ENCODE measurements at places on chromosomes 7 and 10.

- DNase-seq: no peak
Measured at GRCh38 chr7:133429371-133429770, 176.5 kb downstream of the EXOC4 start.

GRCh38 chr10:43401627-43402026 is 7.4 kb downstream of the HNRNPF start:
- DNase-seq: no peak

GRCh38 chr7:139562961-139563565 is 39.6 kb downstream of the CLEC2L start:
- no peak for DNase-seq

DNA sequence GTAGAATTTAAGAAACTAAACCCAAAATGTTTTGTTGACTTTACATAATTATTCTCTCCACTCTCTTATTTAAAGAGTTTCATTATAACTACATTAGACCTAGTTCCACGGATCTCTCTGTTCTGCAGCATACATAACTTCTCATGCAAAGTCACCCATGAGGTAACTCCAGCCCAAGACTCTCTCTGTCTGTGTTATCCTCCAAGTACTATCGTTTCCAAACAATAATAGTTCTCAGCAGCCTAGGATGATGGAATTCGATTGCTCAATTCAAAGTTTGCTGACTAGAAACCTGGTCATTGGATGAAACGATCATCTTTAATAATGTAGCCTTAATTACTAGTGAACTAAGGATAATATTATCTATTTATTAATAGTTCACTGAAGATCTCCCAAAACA is 203.1 kb upstream of the PTN start:
- no peak for DNase-seq

GRCh38 chr7:4849390-4849789 is 12.4 kb downstream of the PAPOLB start:
- DNase-seq: peak; percentile 43

- DNase-seq: no peak
Measured at GRCh38 chr7:134565643-134566136, 16.8 kb downstream of the AKR1B15 start.

DNA sequence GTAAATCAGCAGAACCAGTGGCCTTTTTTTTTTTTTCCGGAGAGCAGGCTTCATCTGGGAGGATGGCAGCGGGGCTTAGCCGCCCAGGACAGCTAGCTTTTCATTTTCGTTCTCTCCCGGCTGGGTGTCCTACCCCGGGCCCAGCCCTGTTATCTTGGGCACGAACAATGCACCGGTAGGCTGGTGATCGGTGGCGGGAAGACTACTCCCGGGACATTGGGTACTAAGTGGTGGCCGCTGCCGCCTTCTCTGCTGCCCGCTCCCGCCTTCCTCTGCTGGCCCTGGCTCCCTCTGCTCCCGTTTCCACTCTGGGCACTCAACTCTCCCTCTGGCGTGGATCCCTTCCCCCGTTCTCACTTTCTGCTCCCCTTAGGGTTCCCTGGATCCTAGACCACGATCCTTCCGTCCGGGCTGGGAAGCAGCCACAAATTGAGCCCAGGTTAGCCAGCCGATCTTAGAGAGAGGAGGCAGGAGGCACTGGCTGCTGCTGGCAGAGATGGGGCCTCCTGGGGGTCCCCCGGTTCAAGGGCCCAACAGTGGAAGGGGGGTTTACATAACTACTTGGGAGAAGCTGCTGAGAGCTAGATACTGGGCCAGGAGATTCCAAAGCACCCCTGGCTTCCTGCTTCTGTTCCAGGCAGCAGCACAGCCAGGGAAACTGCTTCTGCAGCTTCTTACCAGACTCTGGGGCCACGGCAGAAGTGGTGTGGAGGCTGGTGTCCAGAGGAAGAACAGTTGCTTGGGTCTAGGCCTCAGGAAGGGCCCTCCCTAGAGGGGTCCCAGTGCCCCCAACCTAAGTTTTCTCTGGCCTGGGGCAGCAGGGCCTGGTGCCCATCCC is 1.8 kb downstream of the TLX1 start:
- no peak for DNase-seq

GRCh38 chr7:74302745-74303221 is 13.6 kb downstream of the CLIP2 start:
- DNase-seq: no peak

DNA sequence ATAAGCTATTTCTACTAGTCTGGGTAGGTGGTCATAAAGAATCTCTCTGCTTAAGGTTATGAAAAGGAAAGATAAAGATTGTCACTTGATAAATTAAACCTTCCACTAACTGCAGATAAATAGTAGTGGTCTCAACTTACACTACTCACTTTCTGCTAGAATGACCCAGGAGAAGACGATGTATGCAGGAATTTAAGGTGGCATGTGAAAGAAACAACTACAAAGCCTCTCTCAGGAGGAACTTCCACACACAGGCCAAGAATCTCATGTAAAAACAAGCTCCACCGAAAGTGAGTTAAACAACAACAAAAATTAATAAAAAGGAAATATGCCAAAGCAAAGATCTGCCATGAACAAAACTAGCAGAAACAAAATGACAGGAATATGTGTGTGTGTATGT is 165.4 kb downstream of the CDC14C start:
- no peak for DNase-seq

GRCh38 chr7:3154881-3155494 is 111.3 kb upstream of the CARD11 start:
- no peak for DNase-seq

DNA sequence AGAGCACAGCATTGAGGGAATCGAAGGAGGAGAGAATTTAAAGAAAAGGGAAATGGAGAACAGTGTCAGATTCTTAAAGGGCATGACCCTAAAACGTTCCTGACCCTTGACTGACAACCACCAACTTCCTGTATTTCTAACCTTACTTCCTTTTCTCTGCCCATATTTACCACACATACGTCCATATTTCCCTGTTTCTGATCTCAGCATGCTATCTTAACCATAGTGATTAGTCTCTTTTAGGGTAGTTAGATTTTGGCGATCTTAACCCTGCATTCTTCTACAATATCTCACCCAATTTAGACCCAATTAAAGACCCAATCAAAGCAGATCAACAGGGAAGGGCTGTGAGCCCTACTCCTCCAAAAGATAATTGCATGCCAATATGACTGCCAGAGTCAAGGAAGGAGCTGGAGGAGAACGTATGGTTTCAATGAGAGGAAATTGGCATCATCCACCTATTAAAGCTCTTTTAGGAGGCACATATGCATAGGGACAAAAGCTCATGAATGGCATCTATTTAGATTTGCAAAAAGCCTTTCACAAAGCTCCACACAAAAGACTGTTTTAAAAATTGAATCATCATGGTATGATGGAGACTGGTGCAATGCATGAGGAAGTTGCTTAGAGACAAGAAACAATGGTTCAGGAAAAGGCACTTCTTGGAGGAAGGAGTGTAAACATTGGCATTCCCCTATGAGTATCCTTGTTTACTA is 49.0 kb upstream of the ARHGAP12 start:
- DNase-seq: no peak

- DNase-seq: no peak
Measured at GRCh38 chr10:62503872-62504271, 129.7 kb downstream of the ZNF365 start.

DNA sequence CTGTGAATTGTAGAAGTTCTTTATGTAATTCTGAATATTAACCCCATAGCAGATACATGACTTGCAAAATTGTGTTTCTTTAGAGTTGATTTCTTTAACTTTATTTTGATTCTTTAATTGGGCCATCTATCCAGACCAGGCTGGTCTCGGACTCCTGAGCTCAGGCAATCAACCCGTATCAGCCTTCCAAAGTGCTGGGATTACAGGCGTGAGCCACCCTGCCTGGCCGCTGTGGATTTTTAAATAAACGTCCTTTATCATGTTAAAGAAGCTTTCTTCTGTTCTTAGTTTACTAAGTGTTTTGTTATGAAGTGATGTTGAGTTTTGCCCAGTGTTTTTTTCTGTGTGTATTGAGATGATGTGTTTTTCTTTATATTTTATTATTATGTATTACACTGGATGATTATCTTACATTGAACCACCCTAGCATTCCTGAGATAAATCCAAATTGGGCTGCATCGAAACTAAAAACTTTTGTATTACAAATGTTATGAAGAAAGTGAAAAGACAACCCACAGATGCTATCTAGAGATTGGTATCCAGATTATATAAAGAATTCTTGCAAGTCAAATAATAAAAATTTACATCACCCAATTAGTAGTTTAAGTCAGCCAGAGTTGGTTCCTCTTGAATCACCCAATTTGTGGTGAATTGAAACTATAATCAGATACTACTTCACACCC is 118.1 kb downstream of the TPST1 start:
- no peak for DNase-seq

- DNase-seq: no peak
Measured at GRCh38 chr7:122300211-122300932, 4.2 kb downstream of the FEZF1 start.

DNA sequence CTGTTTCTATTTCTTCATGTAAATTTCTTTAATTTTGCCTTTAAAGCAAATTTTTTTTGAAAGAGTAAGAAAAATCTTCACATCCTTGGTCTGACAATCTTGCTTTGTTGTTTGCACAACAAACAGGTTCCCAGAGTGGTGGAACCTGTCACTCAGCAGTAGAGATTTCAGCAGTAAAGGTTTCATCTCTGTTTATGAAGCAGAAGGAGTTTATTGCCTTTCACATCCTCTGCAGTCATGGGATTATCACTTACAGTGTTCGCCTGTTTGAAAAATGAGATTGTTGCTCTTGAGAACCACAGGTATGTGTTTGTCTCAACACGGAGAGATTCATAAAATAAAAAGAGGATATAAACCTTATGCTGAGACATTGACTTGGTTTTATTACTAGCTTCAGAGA is 342.6 kb downstream of the IPMK start:
- no peak for DNase-seq

DNA sequence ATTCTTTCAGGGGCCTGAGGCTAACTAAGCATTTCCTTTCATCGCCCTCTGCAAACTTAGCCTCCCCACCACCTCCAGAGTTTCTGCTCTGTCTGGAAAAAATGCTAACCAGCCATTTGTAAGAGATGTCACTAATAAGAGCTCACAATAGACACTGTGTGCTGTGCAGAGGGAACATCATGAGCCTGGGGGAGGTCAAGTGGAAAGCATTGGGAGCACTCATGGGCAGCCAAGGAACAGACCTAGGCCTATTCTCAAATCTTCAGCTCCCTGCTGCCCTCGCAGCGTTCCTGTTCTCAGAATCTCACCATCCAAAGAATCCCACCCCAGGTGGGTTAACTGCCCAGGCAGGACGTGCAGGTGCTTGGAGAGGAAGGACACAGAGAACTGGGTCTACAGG is 27.1 kb upstream of the GPAM start:
- DNase-seq: no peak

GRCh38 chr7:43480581-43480980 is 102.3 kb upstream of the STK17A start:
- DNase-seq: no peak

GRCh38 chr10:116868722-116869121 is 19.4 kb downstream of the ENO4 start:
- no peak for DNase-seq

GRCh38 chr10:70778267-70778924 is 6.8 kb downstream of the TBATA start:
- DNase-seq: no peak

DNA sequence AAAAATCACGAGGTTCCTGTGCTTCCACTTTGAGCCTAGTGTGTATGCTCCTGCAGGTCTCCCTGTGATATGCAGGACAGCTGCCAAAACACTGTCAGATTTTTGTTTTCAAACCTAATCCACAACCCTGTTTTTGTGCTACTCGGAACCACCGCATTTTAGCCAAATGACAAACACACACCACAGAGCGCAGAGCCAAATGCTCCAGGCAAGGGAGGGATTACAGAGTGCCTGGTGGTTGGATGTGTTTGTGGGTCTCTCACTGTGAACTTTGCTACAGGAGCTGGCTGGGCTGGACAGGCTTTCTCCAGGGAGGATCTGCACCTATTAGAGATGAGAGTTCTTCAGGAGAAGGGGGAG is 5.7 kb upstream of the RBM28 start:
- no peak for DNase-seq

DNA sequence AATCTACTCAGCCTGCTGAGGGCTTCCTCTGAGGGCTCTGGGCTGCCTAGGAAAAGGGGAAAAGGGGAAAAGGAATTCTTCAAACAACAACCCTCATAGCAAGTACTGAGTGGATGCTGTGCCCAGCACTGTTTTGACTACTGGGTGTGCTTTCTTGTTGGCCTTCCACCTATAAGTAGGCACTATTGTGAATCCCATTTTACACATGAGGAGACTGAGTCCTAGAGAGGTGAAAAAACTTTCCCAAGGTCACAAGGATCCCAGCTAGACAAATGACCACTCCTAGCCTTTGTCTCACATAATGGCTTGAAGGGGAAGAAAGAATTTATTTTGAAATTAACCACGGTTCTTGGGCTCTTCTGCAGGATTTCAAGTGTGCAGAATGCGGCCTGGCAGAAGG is 17.1 kb downstream of the FGF8 start:
- DNase-seq: no peak

GRCh38 chr10:91433620-91434019 is 23.5 kb downstream of the HECTD2 start:
- no peak for DNase-seq

DNA sequence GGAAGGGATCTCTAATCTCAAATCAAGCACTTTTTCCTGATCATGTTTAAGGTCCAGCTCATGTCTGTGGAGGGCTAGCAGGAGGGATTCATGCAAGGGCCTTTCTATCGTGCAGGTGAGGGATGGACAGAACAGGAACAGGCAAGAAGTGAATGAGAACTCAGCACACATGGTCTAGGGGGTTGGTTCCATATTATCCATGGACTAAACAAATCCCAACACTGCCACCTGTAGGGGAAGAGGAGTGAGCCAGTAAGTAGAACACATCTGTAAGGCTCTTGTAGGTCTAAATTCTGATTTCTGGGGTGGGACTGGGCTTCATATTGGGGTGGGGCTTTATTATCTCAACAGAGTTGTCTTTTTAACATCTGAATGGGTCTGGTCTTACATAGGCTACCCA is 138.0 kb upstream of the TARP start:
- no peak for DNase-seq

GRCh38 chr7:18715988-18716387 is 220.4 kb downstream of the HDAC9 start:
- no peak for DNase-seq

- DNase-seq: peak; percentile 88
Measured at GRCh38 chr7:28754027-28754426, 204.1 kb downstream of the TRIL start.

- no peak for DNase-seq
Measured at GRCh38 chr7:131218727-131219128, 108.9 kb upstream of the MKLN1 start.

DNA sequence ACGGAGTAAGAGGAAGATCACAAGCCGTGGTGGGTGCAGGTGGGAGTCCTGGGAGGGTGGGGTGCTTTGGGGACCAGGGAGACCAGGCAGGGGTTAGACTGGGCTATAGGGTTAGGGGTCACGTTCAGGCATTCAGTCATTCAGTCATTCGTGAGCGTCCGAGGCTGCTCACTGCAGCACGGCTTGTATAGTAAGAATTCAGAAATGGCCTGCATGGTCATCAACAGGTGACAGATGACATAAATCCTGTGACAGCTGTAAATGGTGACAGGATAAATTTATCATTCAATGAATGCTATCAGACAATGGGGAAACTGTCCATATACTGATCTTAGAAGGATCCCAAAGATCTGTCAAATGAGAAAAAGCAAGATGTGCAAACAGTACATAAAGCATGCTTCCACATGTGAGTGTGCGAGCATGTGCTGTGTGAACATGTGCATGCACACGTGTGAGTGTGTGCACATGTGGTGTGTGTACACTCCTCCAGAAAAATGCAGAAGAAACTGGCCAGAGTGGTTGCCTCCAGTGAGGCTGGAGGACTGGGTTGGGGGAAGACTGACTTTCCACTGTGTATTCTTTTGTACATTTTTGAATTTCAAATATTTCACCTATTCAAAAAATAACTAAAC is 32.0 kb upstream of the SMARCD3 start:
- no peak for DNase-seq

GRCh38 chr10:122494833-122495232 is 33.5 kb downstream of the HTRA1 start:
- DNase-seq: no peak
